ENCODE measurements at places on chromosomes 5 and 9.

DNA sequence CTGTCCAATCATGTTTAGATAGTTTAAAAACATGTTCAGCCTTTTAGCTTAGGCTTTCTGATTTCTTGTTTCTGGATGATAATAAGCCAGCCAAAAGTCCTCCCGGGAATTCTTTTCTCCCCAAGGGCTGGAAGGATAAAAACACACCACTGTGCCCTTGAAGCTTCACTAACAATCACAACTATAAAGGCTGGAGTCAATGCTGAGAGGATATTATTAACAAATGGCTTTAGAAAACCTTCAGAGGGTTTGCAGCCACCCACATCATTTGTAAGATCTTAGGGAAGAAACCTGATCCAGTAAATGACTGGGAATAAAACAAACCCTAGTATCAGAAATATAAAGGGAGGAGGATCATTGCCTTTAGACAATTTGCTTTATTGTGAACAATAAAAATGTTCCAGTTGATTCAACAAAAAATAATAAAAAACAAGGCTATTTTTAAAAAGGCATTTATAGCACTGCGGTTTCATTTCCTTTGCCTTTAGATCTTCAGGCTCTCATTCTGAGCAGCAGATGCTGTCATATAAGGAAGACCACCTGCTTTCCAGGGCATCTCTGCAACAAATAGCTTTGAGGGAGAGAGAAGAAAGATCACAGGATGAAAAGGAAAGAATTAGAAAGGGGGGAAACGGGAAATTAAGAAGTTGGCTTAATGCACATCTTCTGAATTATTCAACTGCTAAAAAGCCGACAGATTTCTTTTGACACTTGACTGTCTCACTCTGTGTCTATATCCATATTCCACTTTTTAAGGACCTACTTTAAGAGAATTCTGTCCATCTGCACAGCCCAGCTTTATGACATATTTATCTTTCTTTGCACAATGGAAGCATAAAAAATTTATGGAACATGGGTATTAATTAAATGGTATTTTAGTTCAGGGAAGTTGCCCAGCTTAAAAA lies 277.2 kb upstream of the SLC24A2 start:
- no peaks in the 10 kb centered on the region for H3K36me3 ChIP-seq
- no peak overlapping the region for H3K4me3 ChIP-seq
- no peak for DNase-seq
- H3K27me3 ChIP-seq: no peaks in the 10 kb centered on the region

DNA sequence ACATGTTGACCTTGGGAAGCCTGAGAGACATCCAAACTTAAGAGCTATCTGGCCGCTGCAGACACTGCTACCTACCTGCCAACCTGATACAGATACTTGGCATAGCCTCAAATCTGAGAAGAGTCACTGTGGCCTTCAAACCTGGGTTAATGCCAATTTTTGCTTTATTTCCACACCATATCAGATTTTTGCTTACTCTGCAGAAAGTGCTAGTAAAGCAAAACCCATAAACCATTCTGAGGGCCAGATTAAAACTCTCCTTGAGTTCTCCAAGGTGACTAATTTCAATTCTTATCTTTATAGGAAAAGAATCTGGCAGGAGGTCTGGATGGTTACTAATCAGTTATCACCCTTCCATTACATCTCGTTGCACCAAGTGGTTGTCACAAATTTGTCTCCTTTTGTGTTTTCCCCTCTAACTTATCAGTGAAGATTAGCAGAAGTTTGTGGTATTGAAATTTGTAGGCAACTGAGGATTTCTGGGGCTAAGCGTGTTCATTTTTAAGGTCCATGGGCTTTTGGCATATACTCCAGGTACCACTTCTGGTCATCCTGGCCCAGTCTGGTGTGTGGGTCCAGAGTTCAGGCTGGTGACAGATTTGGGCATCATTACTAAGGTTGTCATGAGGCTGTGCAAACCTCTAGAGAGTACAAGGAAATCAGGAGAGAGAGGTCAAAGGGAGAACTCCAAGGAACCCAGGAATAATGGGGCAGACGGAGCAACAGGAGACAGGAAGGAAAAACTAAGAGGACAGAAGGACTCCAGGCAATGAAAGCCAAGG lies 177.9 kb downstream of the TSSK1B start:
- peaks cover 6% of the 10 kb centered on the region for H3K27me3 ChIP-seq
- no peak for DNase-seq
- no peak overlapping the region for H3K27ac ChIP-seq
- H3K4me1 ChIP-seq: no peaks in the 10 kb centered on the region

DNA sequence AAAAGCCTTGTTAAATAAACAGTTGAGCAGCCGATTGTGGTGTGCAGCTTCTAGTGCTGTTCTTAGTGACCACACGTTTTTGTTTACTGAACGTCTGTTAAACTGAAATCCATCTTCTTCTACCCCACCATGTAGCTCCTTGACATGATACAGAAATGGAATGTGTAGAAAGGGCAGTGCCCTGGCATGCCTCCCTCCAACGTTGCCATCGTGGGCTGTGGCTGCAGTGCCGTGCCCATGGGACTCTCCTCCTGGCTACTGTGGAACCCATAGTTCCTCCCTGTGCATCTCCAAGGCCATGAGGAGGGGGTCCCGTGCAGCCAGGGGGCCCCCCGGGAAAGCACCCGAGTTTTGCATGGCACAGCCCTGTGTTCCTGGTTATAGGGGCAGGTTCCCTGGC lies 23.3 kb upstream of the TGFBI start:
- peaks cover 2% of the 10 kb centered on the region for H3K27me3 ChIP-seq
- H3K36me3 ChIP-seq: no peaks in the 10 kb centered on the region
- no peak overlapping the region for H3K4me3 ChIP-seq
- DNase-seq: no peak
- H3K4me1 ChIP-seq: no peaks in the 10 kb centered on the region
- no peak overlapping the region for H3K27ac ChIP-seq

DNA sequence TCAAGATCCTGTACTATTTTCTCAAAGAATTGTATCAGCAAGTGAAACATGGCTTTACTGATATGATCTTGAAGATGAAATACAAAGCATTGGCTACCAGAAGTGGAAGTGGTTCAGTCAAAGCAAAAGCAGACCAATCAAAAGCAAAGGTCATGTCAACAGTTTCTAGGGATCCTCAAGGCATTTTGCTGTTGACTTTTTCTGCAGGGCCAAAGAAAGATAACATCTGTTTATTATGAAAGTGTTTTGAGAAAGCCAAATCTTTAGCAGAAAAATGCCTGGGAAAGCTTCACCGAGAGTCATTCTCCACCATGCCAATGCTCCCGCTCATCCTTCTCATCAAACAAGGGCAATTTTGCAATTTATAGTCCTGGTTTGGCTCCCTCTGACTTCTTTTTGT lies 90.3 kb upstream of the ACO1 start:
- H3K27ac ChIP-seq: no peak overlapping the region
- H3K27me3 ChIP-seq: no peaks in the 10 kb centered on the region
- DNase-seq: no peak
- no peaks in the 10 kb centered on the region for H3K36me3 ChIP-seq
- H3K4me3 ChIP-seq: no peak overlapping the region

GRCh38 chr9:74414325-74414724 lies 82.8 kb upstream of the RORB start:
- H3K4me1 ChIP-seq: no peaks in the 10 kb centered on the region
- H3K36me3 ChIP-seq: no peaks in the 10 kb centered on the region
- no peak overlapping the region for H3K27ac ChIP-seq
- no peak overlapping the region for H3K4me3 ChIP-seq

GRCh38 chr9:107945493-107945892 lies 455.9 kb upstream of the KLF4 start:
- no peaks in the 10 kb centered on the region for H3K36me3 ChIP-seq
- DNase-seq: no peak
- no peaks in the 10 kb centered on the region for H3K4me1 ChIP-seq
- H3K27ac ChIP-seq: no peak overlapping the region
